ENCODE measurements at places on chromosomes 7 and 10.

DNA sequence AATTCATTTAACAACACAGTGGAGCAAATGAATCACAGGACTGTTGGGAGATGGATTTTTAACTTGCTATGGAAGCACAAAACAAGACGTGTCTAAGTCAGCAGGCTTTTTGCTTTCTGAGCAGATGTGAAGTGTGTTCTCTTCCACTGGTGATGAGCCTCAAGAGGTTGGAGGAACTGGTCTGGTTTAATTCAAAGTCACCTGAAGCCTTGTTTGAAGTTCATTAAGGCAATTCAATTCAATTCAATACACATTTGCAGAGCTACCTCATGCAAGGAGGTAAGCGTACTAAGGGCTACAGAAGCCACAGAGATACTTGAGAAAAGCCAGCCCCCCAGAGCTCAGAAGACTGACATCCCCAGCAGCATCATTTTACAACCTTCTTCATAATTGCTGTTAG lies 68.4 kb upstream of the PALS2 start:
- no peak for DNase-seq

DNA sequence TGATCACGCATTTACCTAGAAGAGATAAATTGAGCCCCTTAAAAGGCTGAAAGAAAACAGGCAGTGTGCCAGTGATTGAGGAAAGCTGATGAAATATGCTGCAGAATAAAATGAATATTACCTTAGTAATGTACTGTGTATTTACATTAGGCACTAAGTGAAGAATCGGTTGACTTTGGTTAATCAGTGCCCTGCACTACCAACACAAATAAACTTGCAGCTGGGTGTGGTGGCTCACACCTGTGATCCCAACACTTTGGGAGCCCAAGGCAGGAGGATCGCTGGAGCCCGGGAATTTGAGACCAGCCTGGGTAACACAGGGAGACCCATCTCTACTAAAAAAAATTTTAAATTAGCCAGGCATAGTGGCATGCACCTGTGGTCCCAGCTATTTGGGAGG lies 148.3 kb upstream of the TCF7L2 start:
- DNase-seq: no peak

DNA sequence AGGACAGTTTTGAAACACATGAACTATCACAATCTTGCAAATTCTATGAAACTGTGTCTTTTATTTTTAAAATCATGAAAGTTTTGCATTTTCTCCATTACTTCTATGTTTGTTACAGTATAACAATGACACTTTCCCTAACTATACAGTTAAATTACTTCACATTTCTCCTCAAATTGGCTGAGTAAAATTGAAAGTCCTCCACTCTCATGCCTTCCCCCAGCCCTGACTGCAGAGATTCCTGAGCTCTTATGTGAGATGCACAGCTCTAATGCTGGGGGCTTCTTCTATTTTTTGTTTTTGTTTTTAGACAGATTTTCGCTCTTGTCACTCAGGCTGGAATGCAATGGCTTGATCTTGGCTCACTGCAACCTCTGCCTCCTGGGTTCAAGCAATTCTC lies 22.7 kb upstream of the MAP3K8 start:
- no peak for DNase-seq

DNA sequence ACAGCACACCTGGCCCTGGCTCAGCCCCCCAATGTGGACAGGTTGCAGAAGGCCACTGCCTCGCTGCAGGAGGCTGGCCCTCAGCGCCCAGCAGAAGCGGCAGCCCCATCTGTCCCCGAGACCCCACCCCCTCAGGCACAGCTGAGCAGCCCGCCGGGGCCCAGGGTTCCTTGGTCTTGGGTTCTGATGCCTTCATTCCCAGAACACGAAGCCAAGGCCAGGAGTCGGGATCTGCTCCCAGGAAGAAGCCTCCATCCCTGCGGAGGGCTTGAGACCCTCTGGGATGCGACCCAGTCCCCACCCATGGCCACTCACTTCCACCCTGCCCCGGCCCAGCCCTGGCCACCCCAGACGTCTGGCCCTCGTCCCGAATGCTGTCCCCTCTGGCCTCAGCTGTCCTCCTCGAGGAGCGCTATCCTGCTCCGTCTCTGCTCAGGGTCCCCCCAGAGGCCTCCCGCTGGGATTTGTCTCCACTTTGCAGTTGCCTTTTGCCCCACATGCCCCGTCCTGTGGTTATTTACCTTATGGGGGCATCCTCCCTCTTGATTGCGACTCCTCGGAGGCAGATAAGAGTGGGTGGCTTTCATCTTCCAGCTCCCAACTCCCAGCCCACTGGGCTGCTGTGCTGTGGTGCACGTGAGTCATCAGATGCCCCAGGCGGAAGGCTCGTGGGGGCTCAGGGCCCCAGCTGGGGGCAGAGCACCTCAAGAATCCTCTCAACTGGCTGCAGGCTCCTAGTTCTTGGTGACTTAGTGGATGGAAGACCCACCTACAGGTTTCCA lies 97.5 kb downstream of the MKI67 start:
- DNase-seq: no peak

DNA sequence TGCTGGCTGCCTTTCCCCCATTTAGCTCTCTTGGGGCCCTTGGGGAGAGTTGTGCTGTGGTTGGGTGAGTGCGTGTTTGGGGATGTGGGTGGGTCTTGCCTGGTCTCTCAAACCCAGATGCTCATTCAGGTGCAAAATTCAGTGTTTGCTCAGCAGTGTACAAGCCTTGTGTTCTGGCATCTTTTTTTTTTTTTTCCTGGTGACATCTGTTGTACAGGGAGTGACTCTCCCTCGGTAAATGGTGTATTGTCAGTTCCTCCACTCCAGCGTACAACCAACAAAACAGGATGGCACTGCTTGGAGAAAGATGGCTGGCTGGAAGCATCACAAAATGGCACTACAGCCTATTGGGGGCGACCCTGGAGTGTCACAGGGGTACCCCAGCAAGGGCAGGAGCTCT lies 75.5 kb downstream of the LRMDA start:
- DNase-seq: no peak

DNA sequence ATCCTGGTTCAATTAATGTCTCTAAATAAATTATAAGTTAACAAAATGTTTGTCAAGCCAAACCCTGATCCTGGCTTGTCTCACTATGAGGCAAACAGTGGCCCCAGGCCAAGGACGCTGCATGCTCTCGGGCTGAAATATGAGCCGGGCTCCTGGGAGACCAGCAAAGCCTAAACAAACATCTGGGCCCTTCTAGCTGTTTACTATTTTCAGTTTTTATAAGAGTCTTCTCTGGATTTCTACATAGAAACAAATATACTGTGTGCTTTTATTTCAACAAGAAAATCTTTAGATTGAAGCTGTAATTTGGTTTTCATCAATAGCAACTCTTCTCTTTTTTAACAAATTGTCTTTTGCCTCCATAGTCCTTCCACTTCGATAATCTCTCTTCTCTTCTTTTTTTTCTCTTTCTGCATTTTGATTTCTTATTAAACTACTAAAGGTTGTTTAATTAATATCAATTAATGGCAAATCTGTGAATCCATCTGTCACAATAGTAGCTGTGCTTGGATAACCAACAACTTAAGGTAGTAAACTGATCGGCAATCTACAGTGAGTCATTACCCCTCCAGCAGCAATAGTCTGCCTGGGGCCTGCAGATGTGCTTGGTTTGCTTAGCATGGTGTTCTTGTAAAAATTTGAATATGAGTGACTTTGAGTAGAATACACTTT lies 83.3 kb upstream of the DNAJC1 start:
- no peak for DNase-seq

Data from stimulated activated CD4-positive, alpha-beta T cell treated with anti-CD3 and anti-CD28 coated beads, Interleukin-1b, Interleukin-23, amount 100 ng/mL, for 24 hours (primary cell).